B cell (primary cell): ENCODE measurements at places on chromosomes 2 and 18. TPM values are rescaled to one million over a fixed set of nuclear protein-coding genes. Genes with fewer than 3 reads are reported as not detected.

- H3K4me3 ChIP-seq, result no peak overlapping the region
- no peaks in the 10 kb centered on the region for H3K36me3 ChIP-seq
- no peaks in the 10 kb centered on the region for H3K4me1 ChIP-seq
- no peak overlapping the region for H3K27ac ChIP-seq
- DNase-seq, result no peak
Observed at GRCh38 chr18:46642561-46642960, 14.5 kb downstream of the LOXHD1 start.

DNA sequence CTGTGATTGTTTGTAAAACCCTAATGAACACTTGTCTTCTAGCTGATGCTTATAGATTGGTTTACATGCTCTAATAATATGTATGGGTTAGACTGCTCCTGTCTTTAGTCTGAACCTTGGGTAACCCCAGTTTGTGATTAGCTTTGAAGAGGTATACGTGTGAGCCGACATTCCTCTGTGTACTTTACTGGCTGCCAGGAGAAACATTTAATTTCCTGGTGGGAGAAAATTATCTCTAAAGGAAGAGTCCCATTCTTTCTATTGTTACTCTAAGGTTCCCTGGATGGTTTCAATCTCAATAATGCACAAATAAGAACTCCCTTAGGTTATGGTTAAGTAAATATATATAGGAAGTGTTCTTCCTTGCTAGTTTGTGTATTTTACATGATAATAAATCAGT lies 143.6 kb upstream of the ZSWIM2 start:
- no peaks in the 10 kb centered on the region for H3K27me3 ChIP-seq
- DNase-seq, result no peak
- no peak overlapping the region for H3K27ac ChIP-seq
- no peak overlapping the region for H3K4me3 ChIP-seq

- H3K27ac ChIP-seq, result no peak overlapping the region
- H3K27me3 ChIP-seq, result no peaks in the 10 kb centered on the region
- H3K4me1 ChIP-seq, result no peaks in the 10 kb centered on the region
- no peak for DNase-seq
- H3K4me3 ChIP-seq, result no peak overlapping the region
Observed at GRCh38 chr2:65663831-65664407, 231.5 kb upstream of the SPRED2 start.

DNA sequence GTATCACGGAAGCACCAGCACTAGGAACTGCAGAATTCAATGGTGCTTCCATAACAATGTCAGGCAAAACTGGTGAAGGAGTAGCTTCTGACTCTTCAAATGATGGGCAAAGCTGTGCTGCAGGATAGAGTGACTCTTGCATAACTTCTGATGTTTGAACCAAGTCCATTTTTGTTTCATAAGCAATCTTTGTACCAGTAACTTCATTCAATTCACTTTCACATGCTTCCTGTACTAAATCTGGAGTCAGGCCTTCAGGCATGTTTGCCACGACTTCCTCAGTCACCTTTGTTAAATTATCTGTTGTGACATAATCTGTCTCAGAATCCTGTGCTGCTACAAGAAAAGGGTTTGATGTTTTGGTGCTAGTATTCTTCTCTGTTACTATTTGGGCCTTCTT lies 24.0 kb downstream of the RTN4 start:
- no peak for DNase-seq
- H3K27ac ChIP-seq, result no peak overlapping the region
- no peaks in the 10 kb centered on the region for H3K36me3 ChIP-seq
- H3K27me3 ChIP-seq, result no peaks in the 10 kb centered on the region
- H3K4me3 ChIP-seq, result no peak overlapping the region

- no peak overlapping the region for H3K27ac ChIP-seq
- no peak overlapping the region for H3K4me3 ChIP-seq
- DNase-seq, result no peak
- peaks cover 23% of the 10 kb centered on the region for H3K4me1 ChIP-seq
Observed at GRCh38 chr2:110731064-110731463, 1.3 kb upstream of the ACOXL start.

- no peak for DNase-seq
- no peak overlapping the region for H3K27ac ChIP-seq
- H3K4me1 ChIP-seq, result no peaks in the 10 kb centered on the region
- H3K36me3 ChIP-seq, result no peaks in the 10 kb centered on the region
- no peak overlapping the region for H3K4me3 ChIP-seq
Observed at GRCh38 chr18:55786651-55787272, 198.8 kb upstream of the TCF4 start.

DNA sequence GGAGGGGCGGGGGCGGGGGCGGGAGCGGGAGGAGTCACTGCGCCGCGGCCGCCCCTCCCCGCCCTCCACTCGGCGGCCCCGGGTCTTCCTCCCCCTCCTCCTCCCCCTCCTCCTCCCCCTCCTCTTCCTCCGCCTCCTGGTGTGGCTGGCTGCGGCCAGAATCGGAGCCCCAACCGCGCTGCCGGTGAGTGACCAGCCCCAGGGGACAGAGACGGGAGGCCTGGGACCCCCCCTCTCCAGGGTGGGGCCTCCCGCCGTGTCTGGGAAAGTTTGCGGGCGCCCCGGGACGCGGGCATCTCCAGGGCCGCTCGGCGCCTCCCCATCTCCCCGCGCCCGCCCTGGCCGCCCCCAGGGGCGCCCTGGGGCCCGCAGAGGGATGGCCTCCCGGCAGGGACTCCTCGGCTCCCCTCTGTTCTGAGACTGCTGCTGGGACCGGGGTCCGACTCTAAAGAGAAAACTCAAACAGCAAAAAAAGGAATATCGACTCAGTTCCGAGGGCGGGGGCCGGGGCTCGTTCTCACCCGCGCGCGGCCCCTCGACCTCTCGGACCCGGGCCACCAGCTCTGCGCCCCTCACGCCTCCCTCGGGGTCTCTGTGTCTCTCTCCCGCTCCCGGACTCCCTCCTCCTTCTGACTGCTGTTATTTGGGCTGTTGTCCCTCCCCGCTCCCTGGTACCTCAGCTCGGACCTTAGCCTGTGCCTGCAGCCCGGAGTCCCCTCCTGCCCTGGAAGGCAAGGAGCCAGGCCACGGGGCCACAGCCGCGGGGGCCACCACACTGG lies at the start of gene STON1:
Gene STON1, plus strand, starts transcription at position 122 of the 779 bp plus-strand sequence. CDS start 50,480 bp downstream, outside the sequence.
- peaks cover 11% of the 10 kb centered on the region for H3K27me3 ChIP-seq
- DNase-seq, result peak; percentile 30

DNA sequence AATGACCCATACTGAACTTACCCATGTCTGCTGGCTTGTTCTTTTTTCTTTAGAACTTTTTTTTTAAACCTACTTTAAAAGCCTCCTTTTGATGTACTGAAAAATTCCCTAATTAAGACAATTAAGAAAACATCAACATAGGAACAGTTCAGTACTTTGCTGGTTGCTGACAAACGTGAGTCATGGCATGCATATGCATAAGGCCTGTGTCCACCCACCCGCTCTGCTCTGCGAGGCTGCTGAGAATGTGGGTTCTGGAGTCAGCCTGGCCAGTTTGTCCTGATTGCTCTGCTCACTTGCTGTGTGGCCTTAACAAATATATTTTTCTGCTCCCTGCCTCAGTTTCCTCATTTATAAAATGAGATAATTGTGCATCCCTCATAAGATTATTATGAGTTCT lies 27.3 kb downstream of the LAMA3 start:
- no peaks in the 10 kb centered on the region for H3K36me3 ChIP-seq
- no peak overlapping the region for H3K27ac ChIP-seq
- H3K4me3 ChIP-seq, result no peak overlapping the region
- no peak for DNase-seq
- H3K27me3 ChIP-seq, result peaks cover under 1% of the 10 kb centered on the region
- no peaks in the 10 kb centered on the region for H3K4me1 ChIP-seq

Gene PRLH
- total RNA-seq, result not detected in 2 replicates

DNA sequence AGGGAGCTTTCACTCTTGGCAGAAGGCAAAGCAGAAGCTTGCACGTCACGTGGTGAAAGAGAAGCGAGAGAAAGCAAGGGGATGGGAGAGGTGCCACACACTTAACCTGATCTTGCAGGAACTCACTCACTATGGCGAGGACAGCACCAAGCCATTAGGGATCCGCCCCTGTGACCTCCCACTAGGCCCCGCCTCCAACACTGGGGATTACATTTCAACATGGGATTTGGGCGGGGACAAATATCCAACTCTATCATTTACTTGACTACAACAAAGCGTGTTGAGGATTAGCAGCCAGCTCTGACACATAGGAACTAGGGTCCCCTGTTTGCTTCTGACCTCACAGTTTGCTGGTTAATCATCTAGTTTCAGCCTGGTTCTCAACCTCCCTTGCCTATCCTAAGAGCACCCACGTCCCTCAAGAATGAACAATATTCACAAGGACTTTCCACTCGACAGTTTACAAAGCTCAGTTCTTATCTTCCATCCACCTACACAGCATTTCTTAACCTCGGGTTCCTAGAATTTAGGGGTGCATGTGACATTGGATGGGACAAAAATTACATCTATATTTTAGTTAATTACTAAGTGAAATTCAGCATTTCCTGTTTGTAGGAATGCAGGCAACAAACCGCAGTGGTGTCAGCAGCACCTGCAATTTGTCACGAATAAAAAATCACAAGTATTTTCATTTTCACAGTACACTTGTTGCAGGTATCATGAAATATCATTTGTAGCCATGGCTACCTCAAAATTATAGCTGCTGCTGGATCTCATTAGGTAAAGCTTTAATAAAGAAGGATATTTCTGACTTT lies 36.0 kb downstream of the LBH start:
- no peak overlapping the region for H3K4me3 ChIP-seq
- no peak for DNase-seq
- peaks cover 76% of the 10 kb centered on the region for H3K4me1 ChIP-seq
- no peak overlapping the region for H3K27ac ChIP-seq

Gene NAT8
- not detected in 2 replicates for total RNA-seq

DNA sequence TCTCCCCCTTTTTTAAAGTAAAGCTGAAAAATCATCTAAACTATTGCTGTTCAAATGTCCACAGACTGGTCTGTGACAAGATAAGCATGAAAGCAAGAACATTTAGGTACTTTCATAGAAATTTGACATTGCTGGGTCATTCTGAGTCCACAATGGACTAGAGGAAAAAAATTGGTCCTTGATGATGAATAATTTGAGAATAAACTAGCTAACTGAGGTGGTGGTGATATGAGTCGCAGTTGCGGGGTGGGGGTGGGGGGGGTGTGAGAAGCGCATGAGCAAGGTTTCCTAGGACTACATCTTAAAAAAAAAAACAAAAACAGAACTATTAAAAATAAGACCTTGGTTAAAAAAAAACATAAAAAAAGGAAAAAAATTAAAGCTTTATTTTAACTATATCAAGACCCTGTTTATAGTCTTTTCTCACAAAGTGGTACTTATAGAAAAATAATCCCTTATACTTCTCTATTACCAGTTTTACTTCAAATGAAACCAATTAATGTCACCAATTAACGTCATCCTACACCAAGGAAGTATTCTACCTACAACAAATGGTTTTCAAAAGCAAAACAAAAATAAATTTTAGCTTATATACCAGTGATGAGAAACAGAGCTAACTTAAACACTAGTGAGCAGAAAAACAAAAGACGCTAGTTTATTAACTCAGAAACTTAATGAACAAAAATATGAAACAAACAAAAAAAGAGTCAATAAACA lies 88.1 kb downstream of the ASXL2 start:
- H3K36me3 ChIP-seq, result peaks cover 1% of the 10 kb centered on the region
- no peak overlapping the region for H3K4me3 ChIP-seq
- no peak for DNase-seq
- H3K27ac ChIP-seq, result no peak overlapping the region

Gene RAB6D
- total RNA-seq, result not detected in 2 replicates

Gene STK17B
- total RNA-seq, result 249 and 261 TPM in 2 replicates

Gene CNTNAP5
- not detected in 2 replicates for total RNA-seq

DNA sequence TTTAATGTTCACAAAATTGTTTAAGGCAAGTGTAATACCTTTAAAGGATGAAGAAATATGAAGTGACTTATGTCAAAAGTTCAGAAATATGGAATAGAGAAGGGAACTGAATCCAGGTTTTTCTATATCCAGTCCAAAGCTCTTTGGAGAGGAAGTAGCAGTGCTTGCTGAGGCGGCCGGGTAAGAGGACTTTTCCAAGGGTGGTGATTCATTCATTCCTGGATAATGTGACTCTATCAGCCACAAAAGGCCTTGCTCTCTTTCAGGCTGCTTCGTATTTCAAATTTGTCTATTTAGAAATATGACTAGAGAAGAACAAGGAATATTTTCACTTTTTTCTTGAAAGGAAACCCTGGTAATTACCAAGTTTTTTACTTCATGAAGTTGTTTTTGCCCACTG lies 830.1 kb upstream of the ZEB2 start:
- H3K27me3 ChIP-seq, result no peaks in the 10 kb centered on the region
- H3K36me3 ChIP-seq, result no peaks in the 10 kb centered on the region
- H3K4me1 ChIP-seq, result no peaks in the 10 kb centered on the region

DNA sequence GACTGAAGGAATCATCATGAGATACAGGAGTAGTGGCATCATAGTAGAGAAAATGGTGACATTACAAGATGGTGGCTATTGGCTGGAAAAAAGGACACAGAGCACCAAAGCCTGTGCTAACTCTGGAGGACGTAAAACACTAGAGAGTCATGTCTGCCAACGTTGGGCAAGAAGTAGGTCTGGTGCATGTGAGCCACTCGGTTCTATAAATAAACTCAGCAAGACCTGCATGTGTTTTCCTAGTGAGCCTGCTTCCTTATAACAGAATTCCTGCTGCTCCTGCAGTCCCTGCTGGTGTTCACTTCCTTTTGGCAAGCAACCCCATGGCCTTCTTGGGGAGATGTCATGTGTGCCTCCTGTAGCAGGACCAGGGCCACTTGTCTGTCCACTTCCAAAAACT lies 325.2 kb downstream of the OSR1 start:
- no peaks in the 10 kb centered on the region for H3K36me3 ChIP-seq
- H3K27me3 ChIP-seq, result no peaks in the 10 kb centered on the region
- no peak overlapping the region for H3K27ac ChIP-seq
- no peaks in the 10 kb centered on the region for H3K4me1 ChIP-seq
- no peak overlapping the region for H3K4me3 ChIP-seq

Gene ASB3
- total RNA-seq, result 30.7 and 38.4 TPM in 2 replicates

DNA sequence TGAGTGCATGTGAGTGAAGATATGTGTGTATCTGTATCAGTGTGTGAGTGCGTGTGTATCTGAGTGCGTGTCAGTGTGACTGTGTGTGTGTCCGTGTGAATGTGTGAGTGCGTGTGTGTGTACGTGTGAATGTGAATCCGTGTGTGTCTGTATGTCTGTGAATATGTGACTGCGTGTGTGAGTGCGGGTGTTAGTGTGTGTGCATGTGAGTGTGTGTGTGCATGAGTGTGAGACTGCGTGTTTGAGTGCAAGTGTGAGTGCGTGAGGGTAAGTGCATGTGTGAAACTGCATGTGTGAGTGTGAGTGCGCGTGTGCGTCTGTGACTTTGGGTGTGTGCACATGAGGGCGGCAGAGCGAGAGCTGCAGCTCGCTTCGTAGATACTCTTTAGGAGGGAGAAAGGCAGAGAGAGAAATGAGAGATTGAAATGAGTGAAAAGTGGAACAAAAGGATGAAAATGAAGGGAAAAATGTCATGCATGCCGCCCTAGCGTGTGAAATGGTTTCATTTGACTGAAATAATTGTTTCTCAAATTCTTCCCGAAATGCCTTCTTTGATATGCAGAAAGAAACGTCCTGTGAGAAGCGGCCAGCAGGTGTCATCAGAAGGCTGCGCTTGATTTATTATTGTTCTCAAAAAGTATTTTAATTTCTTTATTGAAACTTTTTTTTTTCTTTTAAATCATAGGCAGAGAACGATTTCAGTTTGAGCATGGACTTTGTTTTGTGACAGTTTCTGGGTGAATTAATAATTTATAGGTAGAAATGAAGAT lies 25.6 kb downstream of the ZNF407 start:
- H3K4me3 ChIP-seq, result no peak overlapping the region
- H3K4me1 ChIP-seq, result no peaks in the 10 kb centered on the region
- H3K27ac ChIP-seq, result no peak overlapping the region
- no peaks in the 10 kb centered on the region for H3K36me3 ChIP-seq
- peak; percentile 16 for DNase-seq
- H3K27me3 ChIP-seq, result no peaks in the 10 kb centered on the region

Gene LIMS3
- total RNA-seq, result 0.32 and 0.81 TPM in 2 replicates
